ENCODE measurements at places on chromosomes 11 and 22.

- no peak for DNase-seq
Observed at GRCh38 chr11:105969756-105970155, 52.3 kb downstream of the MSANTD4 start.

- peak; percentile 32 for DNase-seq
Observed at GRCh38 chr11:2298795-2299761, 2.6 kb downstream of the C11orf21 start.

- no peak for DNase-seq
Observed at GRCh38 chr11:61164606-61165424, 3.6 kb upstream of the VPS37C start.

- DNase-seq = peak; percentile 58
Observed at GRCh38 chr22:41382098-41382578, 396 bp downstream of the TEF start.

GRCh38 chr11:73423506-73423905 lies 47.3 kb downstream of the RELT start:
- no peak for DNase-seq

GRCh38 chr11:78820741-78821140 lies 246.1 kb upstream of the NARS2 start:
- no peak for DNase-seq

DNA sequence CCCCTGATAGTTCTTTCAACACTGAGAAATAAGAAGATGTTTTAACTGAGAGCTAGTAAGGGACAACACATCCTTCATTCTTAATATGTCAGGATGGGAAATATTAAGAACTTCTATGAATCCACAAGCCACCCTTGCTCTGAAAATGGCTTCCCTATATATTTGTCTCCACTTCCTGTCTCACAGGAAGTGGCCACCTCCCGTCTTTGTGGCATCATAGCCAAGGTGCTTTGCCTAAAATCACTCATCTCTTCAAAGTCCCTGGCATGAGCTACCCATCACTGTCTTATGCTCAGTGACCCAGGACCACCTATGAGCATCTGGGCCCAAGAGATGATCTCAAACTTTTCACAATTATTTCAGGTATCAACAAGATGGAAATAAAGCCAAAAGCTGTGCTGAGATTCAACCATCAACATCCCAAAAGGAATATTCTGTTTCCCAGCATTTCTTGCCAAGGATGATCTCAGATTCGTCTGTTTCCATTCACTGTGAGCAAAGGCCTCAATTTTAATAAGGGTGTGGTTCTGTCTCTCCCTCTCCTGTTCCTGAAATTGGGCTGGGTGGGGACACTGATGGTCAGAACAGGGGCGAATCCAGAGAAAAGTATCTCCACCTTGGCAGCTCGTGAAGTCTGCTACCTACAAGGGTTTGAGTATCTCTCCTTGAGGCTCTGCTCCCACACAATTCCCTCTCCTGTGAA lies 493.9 kb downstream of the MN1 start:
- no peak for DNase-seq

DNA sequence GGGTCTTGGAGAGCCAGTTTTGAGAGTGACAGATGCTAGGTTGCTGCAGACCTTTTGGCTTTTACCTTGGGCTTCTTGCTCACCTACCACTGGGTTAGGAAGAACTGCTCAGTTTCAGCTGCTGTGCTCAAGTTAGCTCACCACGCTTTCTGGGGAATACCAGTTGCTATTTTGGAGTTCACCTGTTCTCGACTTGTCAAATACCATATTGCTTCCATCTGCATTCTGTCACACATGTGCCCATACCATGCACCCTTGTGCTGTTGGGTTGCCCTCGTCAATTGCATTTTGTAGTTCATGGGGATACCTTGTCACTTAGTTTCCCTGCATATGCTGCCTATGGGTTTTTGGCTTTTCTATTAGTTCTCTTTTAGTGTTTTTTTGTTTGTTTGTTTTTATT lies 23.0 kb upstream of the BARX2 start:
- no peak for DNase-seq

DNA sequence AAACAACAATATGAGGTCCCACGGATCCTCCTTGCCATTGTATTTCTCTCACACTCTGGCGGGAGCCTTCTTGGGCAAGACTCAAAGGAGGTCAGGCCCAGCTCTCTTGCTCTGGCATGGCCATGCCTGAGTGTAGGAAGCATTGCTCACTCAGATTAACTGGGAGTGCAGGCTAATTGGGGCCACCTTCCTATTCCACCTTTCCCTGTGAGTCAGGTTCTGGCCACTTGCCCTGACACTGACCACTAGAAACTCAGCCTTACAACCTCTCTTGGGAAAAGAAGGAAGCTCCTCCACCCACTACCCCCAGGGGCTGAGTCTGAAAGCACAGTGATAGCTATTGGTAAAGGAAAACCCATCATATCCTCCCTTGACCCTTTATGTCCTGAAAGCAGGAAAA lies 121.8 kb upstream of the NTM start:
- no peak for DNase-seq

DNA sequence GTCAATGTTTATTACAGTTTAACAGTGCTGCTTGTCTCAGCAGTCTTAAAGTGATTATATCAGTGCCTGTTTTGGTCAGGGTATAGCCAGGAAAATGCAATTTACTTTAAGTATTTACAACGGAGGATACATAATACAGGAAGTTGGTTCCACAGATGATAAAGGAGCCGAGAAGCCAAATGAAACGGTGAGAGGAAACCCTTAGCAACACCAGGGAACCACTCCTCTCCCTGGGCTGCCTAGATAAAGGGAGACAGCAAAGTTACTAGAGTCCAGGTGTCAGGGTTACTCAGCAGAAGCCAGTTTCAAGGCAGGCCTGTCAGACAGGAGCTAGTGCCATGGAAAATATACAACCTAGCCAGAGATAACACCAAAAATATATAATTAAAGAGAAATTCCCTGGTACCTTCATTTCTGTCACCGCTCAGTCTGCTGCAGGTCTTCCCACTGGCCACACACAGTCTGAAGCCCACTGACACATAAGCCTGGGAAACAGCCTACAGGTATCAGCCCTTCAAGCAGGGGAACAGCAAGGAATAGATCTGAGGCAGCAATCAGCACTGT lies 55.5 kb downstream of the FAM76B start:
- no peak for DNase-seq

DNA sequence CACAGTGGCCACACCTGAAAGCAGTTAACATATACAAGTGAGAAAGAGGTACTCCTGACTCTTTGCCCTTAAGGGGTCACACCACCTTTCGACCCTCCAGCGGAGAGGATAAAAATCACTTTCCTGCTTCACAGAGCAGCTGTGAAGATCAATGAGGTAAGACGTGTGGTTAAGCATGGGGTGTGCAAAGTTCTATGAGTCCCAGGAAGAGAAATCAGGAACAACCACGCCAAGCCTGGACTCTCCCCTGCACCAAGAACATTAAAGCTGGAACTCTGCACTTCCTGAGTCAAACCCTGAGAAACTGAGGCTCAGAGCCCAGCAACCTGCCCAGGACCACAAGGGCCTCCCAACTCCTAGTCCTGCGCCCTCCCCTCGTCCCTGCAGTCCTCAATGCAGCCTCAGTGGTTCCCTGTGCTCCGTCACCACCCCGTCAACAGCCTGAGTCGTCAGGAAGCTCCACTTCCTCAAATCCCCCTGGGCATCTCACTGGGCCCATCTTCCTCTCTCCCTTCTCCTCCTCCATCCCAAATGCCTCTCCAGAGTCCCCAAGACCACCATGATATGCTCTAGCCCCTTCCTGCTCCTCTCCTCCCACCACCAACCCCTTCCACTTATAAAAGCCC lies 17.7 kb downstream of the TNKS1BP1 start:
- DNase-seq = no peak

- DNase-seq = no peak
Observed at GRCh38 chr11:77118971-77119370, 9.1 kb upstream of the MYO7A start.

- DNase-seq = no peak
Observed at GRCh38 chr11:92692826-92693546, 276.5 kb upstream of the MTNR1B start.

DNA sequence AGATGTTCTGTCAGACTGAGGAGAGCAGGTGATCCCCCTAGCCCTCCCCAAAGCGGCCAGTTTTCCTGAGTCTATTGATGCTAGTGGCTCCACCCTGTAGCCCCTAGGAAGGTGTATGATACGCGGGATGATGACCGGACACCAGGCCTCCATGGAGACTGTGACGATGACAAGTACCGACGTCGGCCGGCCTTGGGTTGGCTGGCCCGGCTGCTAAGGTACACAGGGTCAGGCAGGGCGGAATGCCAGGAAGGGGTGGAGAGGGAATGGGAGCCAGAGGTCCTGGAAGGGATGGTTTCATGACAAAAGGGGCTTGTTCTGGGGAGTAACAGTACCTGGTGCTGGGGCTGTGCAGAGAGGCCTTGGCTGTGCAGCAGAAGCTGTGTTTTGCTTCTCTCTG lies 3.2 kb downstream of the ZFPL1 start:
- no peak for DNase-seq

DNA sequence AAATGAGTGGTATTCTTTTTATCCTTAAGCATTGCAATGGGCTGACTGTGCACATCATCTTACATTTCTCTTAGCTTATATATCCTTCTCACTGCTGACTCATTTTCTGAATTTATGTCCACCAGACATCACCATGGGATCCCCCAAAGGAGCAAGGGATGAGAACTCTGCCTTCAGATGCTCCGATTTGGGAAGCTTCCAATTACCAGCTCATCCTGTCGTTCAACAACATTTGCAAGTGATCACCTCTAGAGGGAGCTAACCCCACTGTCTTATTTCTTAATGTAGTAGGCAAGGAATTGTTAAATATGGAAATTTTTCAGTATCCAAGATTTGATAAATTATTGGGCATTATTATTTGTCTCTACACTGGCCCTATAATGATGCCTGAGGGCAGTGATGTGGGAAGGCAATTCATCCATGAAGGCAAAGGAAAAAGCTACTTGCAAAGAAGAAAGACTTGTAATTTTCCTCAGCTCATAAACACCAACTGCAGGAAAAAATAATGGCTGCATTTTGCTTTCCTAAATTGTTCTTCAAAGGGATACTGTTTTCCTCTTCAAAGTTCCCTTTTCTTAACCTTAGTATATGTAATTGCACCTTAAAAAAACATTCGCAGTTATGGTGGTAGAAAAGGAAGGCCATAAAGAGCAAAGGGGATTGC lies 102.4 kb upstream of the FSHB start:
- DNase-seq = no peak

DNA sequence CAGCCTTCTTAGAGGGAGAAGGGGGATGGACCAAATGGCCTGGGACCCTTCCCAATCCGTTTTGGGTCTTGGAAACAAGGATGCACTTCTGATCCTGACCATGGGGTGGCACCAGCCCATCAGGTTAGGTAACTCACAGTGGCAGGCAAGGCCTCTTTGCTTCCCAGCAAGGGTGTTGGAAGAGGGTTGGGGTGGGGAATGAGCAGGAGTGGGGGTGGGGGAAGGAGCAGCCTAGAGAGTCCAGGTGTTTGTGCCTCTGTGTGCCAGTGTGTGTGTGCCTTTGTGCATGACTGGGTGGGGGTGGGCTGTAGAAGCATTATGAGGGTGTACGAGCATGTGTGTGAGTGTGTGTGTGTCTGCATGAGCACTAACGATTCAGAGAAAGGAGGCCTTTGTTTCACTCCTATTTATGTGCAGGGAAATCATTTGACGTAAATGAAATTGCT lies 213.1 kb downstream of the INSC start:
- no peak for DNase-seq

GRCh38 chr11:125402435-125402834 lies 93.6 kb downstream of the FEZ1 start:
- no peak for DNase-seq

- DNase-seq = no peak
Observed at GRCh38 chr11:43969543-43969942, 27.1 kb downstream of the C11orf96 start.

GRCh38 chr22:38950527-38951295 lies 6.7 kb upstream of the APOBEC3A start:
- no peak for DNase-seq

DNA sequence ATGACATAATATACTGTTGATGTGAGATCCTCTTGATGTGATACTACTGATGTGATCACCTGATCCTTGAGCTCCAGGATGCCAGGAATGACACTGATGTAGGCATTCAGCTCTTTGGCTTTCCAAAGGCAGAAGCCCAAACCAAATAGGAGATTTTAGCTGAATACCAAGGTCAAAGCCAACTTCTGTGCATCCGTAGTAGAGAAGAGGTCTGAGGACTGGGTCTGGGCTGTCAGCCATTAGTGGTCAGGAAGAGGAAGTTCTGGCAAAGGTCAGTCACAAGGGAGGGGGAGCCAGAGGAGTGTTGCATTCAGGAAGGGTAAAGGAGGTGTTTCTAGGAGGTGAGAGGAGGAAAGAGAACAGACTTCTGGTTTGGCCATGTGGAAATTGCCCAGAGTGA lies 53.4 kb upstream of the PARVG start:
- no peak for DNase-seq

DNA sequence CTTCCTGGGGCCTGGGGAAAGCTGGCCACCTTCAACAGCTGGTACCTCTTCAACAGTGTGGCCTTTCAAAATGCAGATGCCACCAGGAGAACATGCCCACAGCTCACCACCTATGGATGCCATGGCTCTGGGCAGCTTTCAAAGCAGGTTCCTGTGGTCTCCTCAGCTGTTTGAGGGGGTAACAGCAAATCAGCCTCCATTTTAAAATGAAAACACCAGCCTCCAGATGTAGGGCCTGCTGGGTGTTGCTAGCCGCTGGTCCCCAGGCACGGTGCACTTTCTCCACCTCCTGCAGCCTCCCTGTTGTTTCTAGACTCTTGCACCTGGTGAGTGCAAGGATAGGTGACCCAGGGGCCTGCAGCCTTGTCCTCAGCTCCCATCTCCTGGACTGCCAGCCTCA lies 10.0 kb downstream of the CDPF1 start:
- DNase-seq = no peak

DNA sequence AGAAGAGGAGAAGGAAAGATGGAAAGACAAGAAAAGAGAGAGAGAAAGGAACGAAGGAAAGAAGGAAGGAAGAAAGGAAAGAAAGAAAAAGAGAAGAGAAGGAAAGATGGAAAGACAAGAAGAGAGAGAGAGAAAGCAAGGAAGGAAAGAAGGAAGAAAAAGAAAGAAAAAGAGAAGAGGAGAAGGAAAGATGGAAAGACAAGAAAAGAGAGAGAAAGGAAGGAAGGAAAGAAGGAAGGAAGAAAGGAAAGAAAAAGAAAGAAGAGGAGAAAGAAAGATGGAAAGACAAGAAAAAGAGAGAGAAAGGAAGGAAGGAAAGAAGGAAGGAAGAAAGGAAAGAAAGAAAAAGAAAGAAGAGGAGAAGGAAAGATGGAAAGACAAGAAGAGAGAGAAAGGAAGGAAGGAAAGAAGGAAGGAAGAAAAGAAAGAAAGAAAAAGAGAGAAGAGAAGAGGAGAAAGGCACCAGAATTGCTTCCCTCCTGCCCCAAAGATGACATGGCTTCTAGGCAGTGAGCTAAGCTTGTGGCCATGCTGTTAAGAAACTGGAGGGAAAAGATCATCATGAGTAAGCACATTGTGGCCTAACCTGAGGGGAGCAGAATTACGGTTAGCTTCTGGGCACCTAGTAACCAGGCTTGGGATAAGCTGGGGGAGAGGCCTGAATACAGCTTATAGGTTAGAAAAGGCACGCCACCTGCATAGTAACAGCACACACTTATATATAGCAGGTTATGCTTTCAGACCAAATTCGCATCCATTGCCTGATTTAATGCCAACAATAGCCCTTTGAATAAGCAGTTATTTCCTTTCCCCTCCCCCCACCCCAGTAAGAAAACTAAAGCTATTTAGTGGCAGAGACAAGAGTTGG lies 2.3 kb upstream of the ST3GAL4 start:
- DNase-seq = no peak
